ENCODE measurements at places on chromosomes 6 and 20.

DNA sequence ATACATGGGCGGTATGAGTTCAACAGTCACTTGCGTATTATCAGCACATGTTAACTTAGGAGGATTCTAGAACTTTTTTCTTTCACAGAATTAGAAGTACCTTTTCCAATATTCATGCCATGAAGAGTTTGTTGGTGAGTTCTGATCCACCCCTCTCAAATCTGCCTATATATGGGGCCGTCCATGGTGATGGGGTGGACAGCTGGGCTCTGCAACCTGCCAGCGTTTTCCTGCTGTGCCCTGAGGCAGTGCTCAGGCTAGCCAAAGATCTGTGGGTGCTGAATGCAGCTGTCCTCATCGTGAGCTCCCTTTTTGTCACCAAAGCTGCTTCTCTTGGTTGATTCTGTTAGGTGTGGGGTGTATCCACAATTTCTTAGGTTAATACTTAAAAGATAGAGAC, 88.7 kb downstream of the THBS2 start:
- DNase-seq, result no peak

- DNase-seq, result no peak
Observed at GRCh38 chr6:148401571-148401970, 58.9 kb downstream of the SASH1 start.

DNA sequence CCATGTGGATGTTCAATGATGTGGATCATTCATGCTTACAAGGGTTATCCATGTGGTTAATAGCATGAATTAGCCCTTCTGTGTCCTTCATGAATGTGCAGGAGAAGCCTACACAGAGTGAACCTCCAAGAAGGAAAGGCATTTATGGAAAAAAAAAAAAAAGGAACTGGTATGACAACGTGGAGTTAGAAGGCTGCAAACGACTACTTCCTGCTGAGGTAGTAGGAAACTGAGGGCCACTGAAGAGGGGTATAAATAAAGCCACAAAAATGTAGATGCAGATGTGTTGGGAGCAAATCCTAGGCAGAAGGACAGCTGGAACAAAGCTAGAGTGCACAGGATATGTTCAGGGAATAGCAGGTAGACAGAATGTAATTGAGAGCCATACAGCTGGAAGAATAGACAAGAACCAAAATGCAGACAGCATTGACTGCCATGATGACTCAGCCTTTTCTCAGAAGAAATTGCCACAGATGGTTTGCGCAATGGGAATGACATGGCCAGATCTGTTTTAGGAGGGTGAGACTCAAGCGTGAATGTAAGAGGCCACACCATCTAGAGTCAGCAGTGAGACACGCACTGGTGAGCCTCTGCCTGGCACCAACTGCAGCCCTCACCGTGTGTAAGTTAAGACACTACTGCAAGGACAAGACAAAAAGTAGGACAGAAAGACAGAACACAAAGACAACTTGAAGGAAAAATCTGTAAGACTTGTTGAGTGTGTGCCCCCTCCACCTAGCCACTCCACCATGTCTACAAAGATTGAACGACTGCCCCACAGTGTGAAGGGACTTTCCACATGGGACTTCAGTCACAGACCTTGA, 79.8 kb downstream of the KIF13A start:
- no peak for DNase-seq

DNA sequence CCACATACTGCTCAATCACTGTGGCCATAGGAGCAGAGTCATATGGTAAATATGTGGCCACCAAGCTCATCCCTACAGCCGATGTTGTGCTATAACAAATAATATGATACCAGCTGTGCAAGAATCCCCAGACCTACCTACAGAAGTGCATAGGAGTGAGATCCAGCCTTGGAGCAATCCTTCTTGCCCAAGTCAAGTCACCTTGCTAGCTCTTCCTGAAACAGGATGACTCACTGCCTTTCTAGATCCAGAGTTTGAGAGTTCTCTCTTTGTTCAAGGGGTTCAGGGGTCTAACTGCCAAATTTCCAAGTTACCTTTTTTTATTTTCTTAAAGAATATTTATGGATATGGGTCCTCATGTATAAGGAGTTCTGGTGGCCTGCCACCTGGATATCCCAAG, 195.7 kb upstream of the MAN1A1 start:
- DNase-seq, result no peak

DNA sequence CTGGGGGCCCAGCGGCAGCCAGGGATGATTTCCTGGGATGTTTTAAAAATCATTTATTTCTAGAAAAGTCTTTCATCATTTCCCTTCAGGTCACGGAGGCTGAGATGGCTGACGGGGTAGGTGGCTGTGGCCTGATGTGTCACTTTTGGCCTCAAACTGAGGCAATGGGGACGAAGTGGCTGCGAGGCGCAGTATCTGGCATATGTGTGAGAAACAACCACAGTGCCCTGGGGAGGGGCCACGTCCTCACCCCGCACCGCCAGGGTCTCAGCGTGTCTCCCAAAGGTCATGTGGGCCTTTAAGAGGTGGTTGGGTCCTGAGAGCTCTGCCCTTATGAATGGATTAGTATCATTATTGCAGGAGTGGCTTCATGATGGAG, 120.0 kb downstream of the CEBPB start:
- no peak for DNase-seq

- no peak for DNase-seq
Observed at GRCh38 chr6:74256781-74257180, 560.8 kb downstream of the CD109 start.

DNA sequence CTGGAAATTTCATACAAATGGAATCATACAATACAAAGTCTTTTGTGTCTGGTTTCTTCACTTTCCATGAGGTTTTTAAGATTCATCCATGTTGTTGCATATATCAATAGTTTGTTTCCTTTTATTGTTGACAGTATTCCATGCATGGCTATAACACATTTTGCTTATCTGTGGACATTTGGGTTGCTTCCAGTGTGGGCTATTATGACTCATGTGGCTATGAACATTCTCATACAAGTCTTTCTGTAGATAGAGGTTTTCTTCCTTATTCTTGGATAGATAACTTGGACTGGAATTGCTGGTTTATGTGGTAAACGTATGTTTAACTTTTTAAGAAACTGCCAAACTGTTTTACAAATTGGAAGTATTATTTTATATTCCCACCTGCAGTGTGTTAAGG, 30.0 kb upstream of the KIF6 start:
- DNase-seq, result no peak

GRCh38 chr6:105664931-105665330, 262.0 kb upstream of the PREP start:
- DNase-seq, result no peak

All from iPS DF 19.7 (cell line).